ENCODE measurements at places on chromosomes 1 and 21.

GRCh38 chr1:9442278-9442846, 96.9 kb upstream of the SLC25A33 start:
- no peak for DNase-seq

DNA sequence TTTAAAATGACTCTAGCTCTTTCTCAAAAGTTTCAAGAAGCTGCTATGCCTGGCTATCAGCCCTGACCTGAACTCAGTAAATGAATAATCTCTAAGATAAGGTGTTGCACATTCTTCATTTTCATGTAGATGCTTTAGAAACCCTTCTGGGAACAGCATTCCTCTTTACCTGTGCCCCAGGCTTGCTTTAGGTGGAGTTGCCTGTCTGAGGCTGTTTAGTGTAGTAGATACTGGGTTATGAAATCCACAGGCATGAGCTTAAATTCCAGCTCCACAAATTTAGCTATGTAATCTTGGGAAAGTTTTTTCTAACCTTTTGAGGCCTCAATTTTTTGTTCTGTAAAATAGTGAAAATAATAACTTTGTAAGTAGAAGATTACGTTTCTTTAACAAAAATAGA, 41.6 kb downstream of the ATP6V1G3 start:
- no peak for DNase-seq

DNA sequence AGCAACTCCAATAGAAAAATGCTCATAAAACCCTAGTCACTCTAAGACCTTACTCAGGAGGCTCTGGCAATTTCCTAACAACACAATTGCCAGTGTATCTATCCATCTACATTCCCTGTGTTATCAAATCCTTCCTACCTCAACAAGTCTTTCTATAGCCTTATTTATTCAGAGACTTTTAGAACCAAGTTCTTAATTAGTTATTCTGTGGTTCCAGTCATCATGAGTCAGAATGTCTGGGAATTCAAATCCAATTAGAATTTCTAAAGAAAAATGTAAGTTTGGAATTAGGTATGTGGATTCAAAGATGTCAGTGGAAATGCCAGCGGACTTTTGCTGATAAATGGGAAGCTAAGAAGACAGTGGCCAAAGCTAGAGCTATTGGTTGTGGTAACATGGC, 302.6 kb upstream of the C1orf87 start:
- DNase-seq, result no peak

DNA sequence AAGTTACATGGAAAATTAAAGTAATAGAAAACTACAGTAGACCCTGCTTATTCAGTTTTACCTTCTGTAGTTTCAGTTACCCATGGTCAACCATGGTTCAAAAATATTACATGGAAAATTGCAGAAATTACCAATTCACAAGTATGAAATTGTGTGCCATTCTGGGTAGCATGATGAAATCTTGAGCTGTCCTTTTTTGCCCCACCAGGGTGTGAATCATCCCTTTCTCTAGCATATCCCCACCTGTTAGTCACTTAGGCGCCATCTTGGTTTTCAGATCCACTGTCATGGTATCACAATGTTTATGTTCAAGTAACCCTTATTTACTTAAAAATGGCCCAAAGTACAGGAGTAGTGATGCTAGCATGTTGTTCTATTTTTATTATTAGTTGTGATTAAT, 3.5 kb upstream of the LRIF1 start:
- DNase-seq, result no peak

- no peak for DNase-seq
These were observed 812.7 kb downstream of the PLA2G4A start for GRCh38 chr1:187641463-187641862.

- no peak for DNase-seq
These were observed at the start of gene KCNQ4 for GRCh38 chr1:40783001-40783905. Gene KCNQ4, plus strand, starts transcription at chr1:40783787. Its CDS starts 307 bp downstream, at chr1:40784094.

- DNase-seq, result no peak
These were observed 23.8 kb downstream of the EPHA10 start for GRCh38 chr1:37741130-37741529.

- DNase-seq, result no peak
These were observed 16.8 kb downstream of the HOOK1 start for GRCh38 chr1:59831529-59831928.

DNA sequence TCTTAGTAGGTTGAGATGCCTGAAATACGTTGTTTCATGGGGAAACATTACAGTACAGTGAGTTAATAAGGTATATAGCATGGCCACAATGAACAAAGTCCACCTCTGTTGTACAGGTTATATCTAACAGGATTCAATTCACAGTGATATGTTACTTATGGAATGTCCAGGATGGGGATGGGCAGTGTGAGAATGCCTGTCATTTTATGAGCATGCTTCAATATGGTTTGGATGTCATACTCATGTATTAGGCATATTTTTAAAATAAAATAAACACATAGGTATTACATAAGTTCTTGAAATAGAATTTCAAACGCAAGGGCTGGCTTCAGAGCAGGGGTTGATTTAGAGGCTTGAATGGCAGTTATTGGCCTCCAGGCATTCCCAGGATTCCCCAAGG, 6.1 kb upstream of the PHLDA3 start:
- no peak for DNase-seq

GRCh38 chr1:115710859-115711624, 57.5 kb downstream of the CASQ2 start:
- DNase-seq, result no peak

DNA sequence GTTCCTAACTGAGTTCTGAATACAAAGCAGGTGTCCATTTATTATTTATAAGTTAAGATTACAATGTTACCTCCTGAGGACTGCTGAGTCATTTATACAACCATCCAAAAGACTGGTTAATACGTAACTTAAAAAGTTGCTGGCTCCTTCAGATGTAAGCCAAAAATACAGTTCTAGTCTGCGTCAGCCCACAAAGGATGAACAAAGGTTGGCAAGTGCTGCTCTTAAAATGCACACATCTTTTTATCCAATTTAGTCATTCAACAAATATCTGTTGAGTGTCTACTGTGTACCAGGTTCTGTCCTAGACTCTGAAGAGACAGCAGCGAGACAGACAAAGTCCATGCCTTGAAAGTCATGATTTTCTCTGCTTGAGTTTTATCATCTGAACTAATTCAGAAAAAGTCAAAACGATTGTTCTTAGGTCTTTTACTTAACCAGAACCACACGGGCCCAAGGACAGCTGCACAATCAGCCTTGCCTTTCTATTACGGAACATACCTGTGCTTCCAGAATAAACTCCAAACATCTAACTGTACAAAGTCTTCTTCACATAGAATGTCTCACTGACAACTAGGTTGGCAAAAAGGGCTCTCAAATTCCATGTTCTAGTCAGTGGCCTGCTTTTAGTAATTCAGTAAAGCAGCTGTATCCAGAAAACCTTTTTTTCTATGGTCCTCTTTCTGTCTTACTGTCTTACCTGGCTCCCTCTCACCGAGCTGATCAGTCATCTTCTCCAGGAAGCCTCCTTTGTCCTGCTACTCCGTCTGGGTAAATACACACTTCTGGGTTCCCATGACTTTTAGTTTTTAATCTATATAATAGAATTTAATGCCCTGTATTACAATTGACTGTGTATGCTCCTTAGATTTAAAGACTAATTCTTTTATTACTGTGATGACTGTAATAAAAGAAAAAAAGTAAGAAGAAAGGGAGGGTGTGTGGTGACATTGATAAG, 15.5 kb upstream of the CNN3 start:
- no peak for DNase-seq

GRCh38 chr1:172719694-172720138, 60.8 kb downstream of the FASLG start:
- peak; percentile 49 for DNase-seq

DNA sequence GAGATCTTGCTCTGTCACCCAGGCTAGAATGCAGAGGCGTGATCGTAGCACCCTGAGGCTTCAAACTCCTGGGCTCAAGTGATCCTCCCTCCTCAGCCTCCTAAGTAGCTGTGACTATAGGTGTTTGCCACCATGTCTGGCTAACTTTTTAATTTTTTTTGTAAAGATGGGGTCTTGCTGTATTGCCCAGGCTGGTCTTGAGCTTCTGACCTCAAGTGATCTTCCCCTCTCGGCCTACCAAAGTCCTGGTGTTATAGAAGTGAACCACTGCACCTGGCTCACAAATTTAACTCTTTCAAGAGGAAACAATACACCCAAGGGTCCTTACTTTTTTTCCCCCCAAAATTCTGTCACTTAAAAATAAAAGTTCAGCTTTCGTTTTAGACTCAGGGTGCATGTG, 62.3 kb downstream of the GALNT2 start:
- no peak for DNase-seq

DNA sequence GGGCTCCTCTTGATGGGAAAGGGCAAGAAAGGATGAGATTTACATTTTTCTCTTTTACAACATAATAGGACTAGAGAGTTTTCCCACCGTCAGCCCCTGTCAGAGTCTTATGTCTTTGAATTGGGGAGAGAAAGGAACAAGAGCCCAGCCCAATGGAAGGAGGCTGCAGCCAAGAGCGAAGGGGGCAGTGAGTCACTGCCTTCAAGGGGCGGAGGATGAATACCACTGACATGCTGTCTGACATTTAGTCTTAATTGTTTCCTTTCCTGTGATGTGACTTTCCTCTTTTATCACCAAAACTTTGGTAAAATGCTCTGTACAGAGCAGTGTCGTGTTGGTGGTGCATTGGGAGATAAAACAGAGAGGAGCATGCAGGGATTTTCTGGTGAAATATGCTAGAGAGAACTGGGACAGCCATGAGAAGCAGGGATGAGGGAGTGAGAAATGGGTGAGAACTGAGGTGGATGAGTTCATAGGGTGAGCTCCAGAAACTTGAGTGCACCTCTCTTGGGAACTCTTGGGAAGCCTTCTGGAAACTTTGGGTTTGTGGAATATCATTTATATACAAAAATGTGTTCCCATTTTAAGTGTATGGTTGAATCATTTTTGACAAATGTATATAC, 179.9 kb upstream of the FGGY start:
- DNase-seq, result peak; percentile 36

DNA sequence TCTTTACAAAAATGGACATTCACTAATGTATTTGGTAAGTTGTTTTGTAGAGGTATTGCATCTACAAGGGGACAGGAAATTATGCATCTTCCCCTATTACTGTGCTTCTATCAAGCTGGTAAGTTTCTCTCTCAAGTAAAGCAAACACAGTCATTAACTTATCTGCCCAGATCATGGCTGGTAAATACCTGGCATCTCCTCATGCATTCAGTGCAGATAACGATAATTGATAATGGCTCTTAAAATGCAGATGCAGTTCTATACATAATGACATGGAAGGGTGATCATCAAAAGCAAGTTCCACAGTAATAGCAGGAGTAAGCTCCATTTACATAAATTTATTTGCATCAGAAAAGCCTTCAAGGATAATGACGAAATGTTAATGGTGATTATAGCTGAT, 122.4 kb downstream of the SIPA1L2 start:
- no peak for DNase-seq

DNA sequence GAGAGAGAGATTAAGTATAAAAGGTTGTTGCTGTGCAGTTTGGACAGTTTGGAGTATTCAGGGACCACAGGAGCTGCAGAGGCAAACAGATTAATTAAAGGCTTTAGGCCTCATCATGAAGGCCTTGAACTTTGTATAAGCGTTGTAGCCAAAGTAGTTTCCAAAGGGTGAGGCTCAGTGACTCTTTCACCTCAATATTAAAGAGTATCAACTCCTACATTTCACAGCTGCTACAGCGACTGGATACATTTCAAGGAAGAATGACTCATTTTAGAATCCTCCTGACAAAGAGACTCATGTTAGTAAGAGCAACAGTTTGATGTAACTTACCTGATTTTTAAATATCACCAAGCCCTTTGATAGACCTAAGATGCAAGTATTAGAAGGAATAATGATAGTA, 355.5 kb downstream of the HLX start:
- DNase-seq, result no peak

DNA sequence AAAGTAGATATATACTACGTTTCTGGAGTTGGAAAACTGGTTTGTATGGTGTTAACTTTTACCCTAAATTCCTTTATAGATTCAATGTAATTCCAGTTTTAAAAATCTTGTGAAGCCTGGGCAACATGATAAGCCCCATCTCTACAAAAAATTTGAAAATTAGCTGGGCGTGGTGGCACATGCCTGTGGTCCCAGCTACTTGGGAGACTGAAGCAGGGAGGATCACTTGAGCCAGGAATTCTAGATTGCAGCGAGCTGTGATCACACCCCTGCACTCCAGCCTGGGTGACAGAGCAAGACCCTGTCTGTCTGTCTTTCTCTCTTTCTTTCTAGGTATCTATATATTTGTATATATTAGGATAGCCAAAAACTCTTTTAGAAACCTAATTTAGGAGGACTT, 141.9 kb downstream of the CLEC20A start:
- no peak for DNase-seq

DNA sequence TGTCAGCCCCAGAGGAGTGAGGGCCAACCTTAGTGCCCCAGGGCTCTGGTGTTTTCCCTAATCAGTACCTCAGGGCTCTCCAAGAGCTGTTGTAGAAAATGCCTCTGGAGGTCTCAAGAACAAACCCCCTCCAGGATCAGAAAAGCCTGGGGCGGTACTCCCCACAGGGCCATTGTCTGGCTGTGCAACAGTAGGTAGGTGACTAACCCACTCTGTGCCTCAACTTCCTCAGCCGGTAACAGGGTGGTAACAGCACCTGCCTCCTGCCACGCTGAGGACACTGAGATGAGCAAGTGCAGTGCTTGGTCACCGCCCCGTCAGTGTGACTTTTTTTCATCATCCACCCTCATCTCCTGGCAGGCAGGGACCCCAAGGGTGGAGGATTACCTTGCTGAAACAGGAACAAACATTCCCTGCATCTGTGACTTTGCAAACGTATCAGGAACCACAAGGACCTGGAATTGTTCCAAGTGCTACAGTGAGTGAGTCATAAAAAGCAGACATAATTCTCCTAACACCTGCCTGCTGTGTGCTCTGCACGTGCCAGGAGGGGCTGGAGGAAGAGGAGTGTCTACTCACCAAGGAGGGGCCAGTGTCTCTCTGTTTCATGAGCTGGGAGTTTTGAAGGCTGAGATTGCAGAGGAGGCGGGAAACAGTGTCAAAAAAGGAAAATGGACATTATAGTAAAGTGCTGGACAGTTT, 440.8 kb downstream of the NPHP4 start:
- DNase-seq, result no peak

- no peak for DNase-seq
These were observed 1.9 kb downstream of the WDR26 start for GRCh38 chr1:224432672-224433040.

DNA sequence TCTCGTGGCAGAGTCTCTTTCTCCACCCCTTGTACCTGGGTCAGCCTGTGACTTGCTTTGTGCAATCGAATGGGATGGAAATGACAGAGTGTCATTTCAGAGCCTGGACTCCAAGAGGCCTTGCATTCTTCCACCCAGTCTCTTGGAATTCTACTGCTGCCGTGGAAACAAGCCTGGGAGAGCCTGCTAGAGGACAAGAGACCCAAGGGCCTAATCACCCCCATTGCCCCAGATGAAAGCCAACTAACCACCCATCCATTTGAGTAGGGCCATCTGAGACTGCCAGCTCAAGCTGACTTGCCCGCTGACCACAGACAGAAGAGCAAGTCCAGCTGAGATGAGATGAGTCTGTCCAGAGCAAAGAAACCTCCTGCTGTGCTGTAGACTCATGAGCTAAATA, 201.6 kb downstream of the PTPRU start:
- DNase-seq, result no peak

DNA sequence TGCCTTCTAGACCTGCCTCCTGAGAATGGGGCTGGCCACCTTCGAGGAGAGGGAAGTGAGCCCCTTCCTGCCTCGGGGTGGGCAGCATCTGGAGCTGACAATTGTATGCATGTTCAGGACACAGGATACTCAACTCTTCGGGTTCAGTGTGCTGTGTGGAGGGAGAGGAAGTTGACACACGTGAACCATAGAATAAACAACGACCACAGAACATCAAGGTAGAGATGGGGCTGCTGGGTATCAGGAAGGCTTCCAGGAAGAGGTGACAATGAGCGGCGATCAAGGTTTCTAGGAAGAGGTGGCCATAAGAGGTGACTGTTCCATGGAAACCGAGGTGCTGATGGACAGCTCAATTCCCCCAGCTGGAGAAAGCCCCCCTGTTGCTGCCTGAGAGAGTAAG, 22.0 kb downstream of the UBIAD1 start:
- no peak for DNase-seq

Data from HFFc6 (cell line).